Activated CD8-positive, alpha-beta T cell treated with anti-CD3 and anti-CD28 coated beads for 36 hours (primary cell): ENCODE measurements at places on chromosomes 12 and 14. TPM values are rescaled to one million over a fixed set of nuclear protein-coding genes. Genes with fewer than 3 reads are reported as not detected.
A peak's percentile ranks its signal among the peaks of the same experiment; 100 is the strongest.

Gene TAC3
- total RNA-seq = 0.54 TPM

Gene BCAT1
- total RNA-seq = 53.3 TPM

Gene LRRC74A
- not detected for total RNA-seq

Gene SRGAP1
- 0.07 TPM for total RNA-seq

Gene TMEM229B
- total RNA-seq = 2.3 TPM

Gene MANSC1
- total RNA-seq = 0.09 TPM

Gene LHX5
- not detected for total RNA-seq

Gene DIO2
- total RNA-seq = not detected

DNA sequence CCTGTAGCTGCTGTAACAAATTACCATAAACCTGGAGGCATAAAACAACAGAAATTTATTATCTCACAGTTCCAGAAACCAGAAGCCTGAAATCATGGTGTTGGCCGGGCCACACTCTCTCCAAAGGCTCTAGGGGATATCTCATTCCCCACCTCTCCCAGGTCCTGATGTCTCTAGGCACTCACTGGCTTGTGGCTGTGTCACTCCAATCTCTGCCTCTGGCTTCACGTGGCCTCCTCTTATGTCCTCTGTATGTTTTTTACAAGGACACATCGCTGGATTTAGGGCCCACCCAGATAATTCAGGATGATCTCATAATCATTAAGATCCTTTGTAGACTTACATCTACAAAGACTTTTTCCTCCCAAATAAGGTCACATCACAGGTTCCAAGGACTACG, 8.0 kb downstream of the GALNT4 start:
- DNase-seq = no peak
- H3K4me3 ChIP-seq = no peak overlapping the region
- no peak overlapping the region for H3K27ac ChIP-seq

DNA sequence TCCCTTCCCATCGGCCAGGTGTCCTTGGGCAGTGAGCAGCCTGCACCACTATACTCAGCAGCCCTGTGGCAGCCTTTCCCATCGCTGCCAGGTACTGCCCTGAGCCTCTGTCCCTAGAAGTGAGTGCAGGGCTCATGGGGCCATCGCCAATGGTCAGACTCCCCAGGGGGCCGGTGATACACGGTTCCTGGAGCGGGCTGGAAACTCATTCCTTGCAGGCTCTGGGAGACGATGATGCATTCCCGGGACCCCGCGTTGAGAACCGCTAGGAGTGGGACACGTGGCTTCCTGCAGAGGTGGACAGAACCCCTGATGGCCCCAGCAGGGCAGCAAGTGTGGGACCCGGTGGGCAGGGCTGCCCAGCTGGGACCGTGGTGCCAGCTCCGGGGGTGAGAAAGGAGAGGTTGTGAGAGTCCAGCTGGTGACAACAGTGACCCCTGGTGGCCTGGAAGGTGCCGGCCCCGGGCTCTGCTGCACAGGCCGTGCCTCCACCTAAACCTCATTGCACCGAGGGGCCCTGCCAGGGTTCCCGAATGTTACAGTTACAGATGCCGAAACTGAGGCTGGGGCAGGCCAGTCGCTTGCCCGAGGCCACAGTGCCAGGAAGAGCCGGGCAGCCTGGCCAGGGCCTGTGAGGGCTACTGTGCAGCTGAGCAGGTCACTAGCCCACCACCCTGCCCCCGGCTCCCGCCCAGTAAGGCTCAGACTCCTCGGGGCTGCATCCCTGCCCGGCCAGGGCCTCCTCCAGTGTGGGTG, 33.8 kb downstream of the FBRSL1 start:
- peaks cover 7% of the 10 kb centered on the region for H3K36me3 ChIP-seq
- DNase-seq = peak; percentile 86
- no peaks in the 10 kb centered on the region for H3K27me3 ChIP-seq
- no peak overlapping the region for H3K4me3 ChIP-seq

- H3K4me1 ChIP-seq = peaks cover 41% of the 10 kb centered on the region
- no peaks in the 10 kb centered on the region for H3K27me3 ChIP-seq
- no peak overlapping the region for H3K4me3 ChIP-seq
- peaks cover 4% of the 10 kb centered on the region for H3K36me3 ChIP-seq
Measured at GRCh38 chr12:4133636-4134447, 139.7 kb upstream of the CCND2 start.

DNA sequence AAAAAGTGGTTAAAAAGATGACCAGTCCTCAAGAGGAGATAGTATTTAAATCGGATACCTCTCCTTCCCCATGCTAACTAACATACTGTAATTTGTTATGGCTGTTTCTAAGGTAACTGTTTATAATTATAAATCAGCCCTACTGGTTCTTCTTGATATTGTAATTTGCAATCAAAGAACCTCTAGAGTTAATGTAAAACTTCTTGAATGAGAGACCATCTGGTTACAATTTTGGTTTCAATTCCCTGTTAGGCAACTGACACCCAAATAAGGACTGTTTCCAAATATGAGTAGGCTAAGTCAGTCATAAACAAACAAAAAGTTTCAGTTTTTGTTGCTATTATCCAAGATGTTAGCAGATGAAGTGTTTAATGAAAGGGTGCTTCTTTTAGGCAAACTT, 120.2 kb upstream of the DNM1L start:
- H3K36me3 ChIP-seq = no peaks in the 10 kb centered on the region
- no peak overlapping the region for H3K4me3 ChIP-seq
- no peak overlapping the region for H3K27ac ChIP-seq
- H3K4me1 ChIP-seq = no peaks in the 10 kb centered on the region
- DNase-seq = no peak

DNA sequence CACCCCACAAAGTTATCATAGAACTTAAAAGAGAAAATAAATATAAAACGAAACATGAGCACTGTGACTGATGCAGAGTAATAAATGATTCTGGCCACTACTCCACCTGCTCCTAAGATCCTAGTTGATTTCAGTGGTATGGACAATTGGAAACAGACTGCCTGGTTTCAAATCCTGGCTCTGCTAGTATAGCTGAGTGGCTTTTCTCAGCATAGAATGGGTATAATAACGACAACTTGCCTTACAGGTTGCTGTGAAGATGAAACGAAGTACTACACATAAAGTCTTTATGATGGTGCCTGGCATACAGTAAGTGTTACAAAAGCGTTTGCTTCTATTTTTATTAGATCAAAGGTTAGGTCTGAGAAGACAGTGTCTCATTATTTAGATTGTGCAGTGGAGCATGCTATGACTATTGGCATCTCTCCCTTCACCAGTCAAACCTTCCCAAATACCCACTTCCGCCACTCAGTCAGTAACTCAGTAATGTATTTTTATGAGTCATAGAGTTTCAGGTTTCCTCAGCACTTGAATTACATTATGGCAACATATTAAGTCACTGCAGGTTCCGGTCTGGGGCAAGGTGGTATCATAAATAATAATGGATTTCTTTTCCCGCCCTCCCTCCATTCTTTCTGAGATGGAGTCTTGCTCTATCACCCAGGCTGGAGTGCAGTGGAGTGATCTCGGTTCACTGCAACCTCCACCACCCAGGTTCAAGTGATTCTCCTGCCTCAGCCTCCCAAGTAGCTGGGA, 29.7 kb upstream of the NR2C1 start:
- H3K4me1 ChIP-seq = peaks cover 6% of the 10 kb centered on the region
- no peaks in the 10 kb centered on the region for H3K36me3 ChIP-seq
- peak overlapping the region; percentile 57 for H3K27ac ChIP-seq
- H3K4me3 ChIP-seq = no peak overlapping the region
- peak; percentile 62 for DNase-seq

DNA sequence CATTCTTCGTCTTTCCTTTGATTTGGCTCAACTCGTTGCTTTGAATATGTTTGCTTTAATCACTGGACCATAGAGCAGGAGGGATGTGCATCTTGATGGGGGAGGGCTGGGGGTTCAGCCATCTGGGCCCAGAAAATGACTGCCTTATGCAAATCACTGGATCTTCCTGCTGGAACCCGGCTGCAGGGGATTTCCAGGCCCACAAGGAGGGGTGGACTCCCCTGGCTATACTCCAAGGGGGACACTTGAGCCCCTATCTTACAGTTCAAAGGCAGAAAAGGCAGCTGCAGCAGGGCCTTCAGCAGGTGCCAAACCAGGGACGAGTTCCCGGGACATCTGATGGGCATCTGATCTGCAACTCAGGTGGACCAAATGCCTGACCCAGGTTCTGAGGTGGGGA, 122.5 kb downstream of the DICER1 start:
- DNase-seq = no peak
- peaks cover 1% of the 10 kb centered on the region for H3K27me3 ChIP-seq
- no peaks in the 10 kb centered on the region for H3K36me3 ChIP-seq
- H3K4me1 ChIP-seq = no peaks in the 10 kb centered on the region
- no peak overlapping the region for H3K4me3 ChIP-seq
- H3K27ac ChIP-seq = no peak overlapping the region

- no peaks in the 10 kb centered on the region for H3K36me3 ChIP-seq
- H3K27ac ChIP-seq = no peak overlapping the region
- no peak for DNase-seq
- H3K4me1 ChIP-seq = no peaks in the 10 kb centered on the region
Measured at GRCh38 chr12:114450515-114451300, 44.8 kb upstream of the TBX5 start.

GRCh38 chr12:10747730-10748129, 24.6 kb upstream of the YBX3 start:
- DNase-seq = no peak
- no peaks in the 10 kb centered on the region for H3K36me3 ChIP-seq
- no peak overlapping the region for H3K27ac ChIP-seq
- peaks cover 29% of the 10 kb centered on the region for H3K27me3 ChIP-seq
- H3K4me3 ChIP-seq = no peak overlapping the region

DNA sequence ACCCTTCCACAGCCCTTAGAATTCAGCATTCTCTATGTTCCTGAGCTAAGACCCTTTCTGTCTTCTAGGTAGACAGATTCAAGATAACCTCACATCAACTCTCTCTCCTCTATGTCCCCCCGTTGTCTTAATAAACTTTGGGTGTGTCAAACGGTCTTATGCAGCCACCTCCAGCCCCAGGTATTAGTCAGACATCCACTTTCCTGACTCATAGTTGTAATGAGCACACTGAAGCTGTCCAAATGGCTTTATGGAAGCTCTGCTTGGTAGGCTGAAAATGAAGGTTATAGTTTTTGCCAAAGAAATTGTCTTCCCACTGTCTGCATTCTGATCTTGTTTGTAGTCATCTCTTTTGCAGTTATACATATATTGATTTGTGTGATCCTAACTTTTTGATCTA, 482.0 kb downstream of the RMST start:
- H3K4me3 ChIP-seq = no peak overlapping the region
- no peaks in the 10 kb centered on the region for H3K4me1 ChIP-seq
- no peak for DNase-seq

- DNase-seq = no peak
- H3K4me3 ChIP-seq = no peak overlapping the region
- peaks cover 7% of the 10 kb centered on the region for H3K4me1 ChIP-seq
- no peaks in the 10 kb centered on the region for H3K36me3 ChIP-seq
- H3K27ac ChIP-seq = no peak overlapping the region
Measured at GRCh38 chr14:51977075-51977474, 12.3 kb upstream of the RTRAF start.

- no peak overlapping the region for H3K4me3 ChIP-seq
- DNase-seq = no peak
- no peaks in the 10 kb centered on the region for H3K4me1 ChIP-seq
- H3K27ac ChIP-seq = no peak overlapping the region
- no peaks in the 10 kb centered on the region for H3K36me3 ChIP-seq
Measured at GRCh38 chr12:34119366-34119765, 97.1 kb downstream of the ALG10 start.

DNA sequence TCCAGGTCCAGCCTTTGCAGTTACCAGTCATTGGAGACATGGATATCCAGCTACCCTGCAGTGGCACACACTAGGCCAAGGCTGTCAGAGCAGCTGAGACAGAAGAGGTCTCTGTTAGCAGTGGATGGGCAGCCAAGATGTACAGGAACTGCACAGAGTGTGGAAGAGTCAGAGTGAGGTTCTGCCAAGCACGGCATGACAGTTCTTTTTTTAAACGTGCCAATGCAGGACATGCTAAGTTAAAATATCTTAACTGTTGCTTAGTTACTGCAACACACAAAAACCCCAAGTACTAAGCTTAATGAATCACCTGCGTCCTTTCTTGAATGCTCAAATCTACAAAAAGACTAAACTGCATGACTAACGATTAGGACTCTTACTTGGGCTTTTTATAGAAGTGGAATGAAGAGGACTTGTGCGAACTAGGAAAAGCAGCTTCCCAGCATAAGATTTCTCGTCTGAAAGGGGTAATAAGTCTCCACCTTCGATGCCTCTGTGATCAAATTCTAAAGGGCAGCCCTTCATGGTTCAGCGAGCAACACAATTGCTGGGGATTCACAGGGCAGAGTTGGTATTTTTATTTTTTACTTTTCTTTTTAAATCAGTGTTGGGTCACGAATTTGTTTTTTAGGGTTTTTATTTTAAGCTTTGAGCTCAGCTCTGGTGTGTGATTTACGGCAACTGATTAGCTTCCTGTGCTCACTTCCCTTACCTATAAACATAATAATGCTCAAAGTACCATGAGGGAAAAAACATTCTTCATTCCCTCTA, 20.6 kb downstream of the MAPK1IP1L start:
- H3K4me1 ChIP-seq = peaks cover 27% of the 10 kb centered on the region
- H3K27ac ChIP-seq = peak overlapping the region; percentile 73
- H3K27me3 ChIP-seq = no peaks in the 10 kb centered on the region
- DNase-seq = peak; percentile 42
- H3K36me3 ChIP-seq = peaks cover 6% of the 10 kb centered on the region

- no peak overlapping the region for H3K4me3 ChIP-seq
- no peak overlapping the region for H3K27ac ChIP-seq
- no peaks in the 10 kb centered on the region for H3K36me3 ChIP-seq
- peaks cover 24% of the 10 kb centered on the region for H3K27me3 ChIP-seq
- DNase-seq = peak; percentile 28
- peaks cover 15% of the 10 kb centered on the region for H3K4me1 ChIP-seq
Measured at GRCh38 chr14:106874350-106874749, 1348.0 kb downstream of the TMEM121 start.

DNA sequence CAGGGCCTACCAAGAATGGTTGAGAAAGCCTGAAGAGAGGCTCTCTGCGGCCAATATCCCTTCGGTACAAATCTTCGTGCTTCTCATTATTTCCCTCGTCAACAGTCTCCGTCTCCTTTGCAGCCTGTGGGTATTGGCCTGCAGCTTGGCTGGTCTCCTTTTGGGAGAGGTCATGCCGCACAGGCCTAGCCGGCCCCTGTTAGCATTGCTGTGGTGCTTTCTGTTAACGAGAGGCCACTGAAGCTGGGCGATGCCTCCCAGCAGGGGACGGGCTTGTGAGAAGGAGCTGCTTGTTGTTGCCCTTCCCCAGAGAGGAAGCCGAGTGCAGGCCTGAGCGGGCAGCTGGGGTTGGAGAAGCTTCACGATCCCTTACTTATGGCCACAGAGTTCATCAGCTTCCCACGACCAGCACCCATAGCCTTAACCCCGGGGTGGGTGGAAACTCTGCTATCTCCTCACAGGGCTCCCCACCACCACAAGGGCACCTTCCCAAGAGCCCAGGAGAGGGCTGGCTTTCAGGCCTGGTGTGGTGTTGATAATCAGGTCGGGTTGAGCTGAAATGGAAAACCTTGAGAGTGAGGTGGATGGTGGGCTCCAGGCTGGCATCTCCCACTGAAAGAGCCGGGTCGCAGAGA, 228.6 kb downstream of the ZFP36L1 start:
- H3K4me3 ChIP-seq = no peak overlapping the region
- no peak overlapping the region for H3K27ac ChIP-seq
- H3K27me3 ChIP-seq = no peaks in the 10 kb centered on the region
- no peak for DNase-seq
- H3K4me1 ChIP-seq = peaks cover 33% of the 10 kb centered on the region
- no peaks in the 10 kb centered on the region for H3K36me3 ChIP-seq

- H3K4me3 ChIP-seq = no peak overlapping the region
- peaks cover 24% of the 10 kb centered on the region for H3K4me1 ChIP-seq
- H3K27ac ChIP-seq = no peak overlapping the region
- no peak for DNase-seq
- H3K27me3 ChIP-seq = no peaks in the 10 kb centered on the region
Measured at GRCh38 chr12:109968801-109969200, 27.4 kb downstream of the GIT2 start.
